ENCODE measurements at places on chromosomes 3 and 15.
A peak's percentile ranks its signal among the peaks of the same experiment; 100 is the strongest.

DNA sequence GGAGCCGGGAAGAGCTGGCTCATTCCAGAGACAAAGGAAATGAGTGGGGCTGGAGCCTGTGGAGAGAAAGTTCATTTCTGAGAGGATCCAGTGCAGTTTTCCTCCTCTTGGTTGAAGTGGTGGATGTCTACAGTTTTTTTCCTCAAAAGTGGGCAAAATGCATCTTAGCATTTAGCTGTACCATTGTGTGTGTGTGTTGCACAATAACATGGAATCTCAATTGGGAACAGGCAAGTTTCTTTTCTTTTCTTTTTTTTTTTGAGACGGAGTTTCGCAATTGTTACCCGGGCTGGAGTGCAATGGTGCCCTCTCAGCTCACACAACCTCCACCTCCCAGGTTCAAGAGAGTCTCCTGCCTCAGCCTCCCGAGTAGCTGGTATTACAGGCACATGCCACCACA, 101.5 kb upstream of the UBE2E1 start:
- no peak for DNase-seq

DNA sequence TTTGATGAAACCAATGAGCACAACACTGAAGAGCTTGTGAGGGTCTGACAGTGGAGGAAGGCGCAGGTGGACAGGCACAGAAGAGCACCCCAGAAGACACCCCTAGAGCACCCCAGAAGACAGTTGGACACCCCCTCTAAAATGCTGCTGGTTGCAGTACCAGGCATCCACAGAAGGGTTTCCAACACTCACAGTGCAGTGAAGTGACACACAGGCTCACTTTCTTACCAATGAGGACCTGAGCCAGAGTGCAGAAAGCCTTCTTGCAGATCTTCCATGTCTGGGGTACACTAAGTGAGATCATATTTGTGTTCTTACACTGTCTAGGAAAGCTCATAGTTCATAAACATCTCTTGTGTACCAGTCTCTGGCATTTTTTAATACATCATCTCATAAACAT, 27.6 kb downstream of the CCNL1 start:
- DNase-seq, result no peak

GRCh38 chr3:119292666-119293065, 1.5 kb upstream of the ARHGAP31 start:
- no peak for DNase-seq

GRCh38 chr3:184236033-184236410, 6.6 kb downstream of the VWA5B2 start:
- no peak for DNase-seq

DNA sequence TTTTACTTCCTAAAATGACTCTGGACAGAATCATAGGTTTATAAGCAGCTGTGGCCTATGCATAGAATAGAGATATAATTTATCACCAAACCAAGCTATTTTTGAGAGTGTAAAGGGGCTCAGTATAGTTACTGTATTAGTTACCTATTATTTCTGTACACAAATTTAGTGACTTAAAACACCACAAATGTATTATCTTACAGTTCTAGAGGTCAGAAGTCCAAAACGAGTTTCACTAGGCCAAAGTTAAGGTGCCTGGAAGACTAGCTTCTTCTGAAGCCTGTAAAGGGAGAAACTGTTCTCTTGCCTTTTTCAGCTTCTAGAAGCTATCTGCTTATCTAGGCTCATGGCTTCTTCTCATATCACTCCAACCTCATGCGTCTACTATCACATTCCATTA, 30.1 kb downstream of the CCDC54 start:
- no peak for DNase-seq

GRCh38 chr3:16512435-16513140, 911 bp downstream of the RFTN1 start:
- peak; percentile 30 for DNase-seq

DNA sequence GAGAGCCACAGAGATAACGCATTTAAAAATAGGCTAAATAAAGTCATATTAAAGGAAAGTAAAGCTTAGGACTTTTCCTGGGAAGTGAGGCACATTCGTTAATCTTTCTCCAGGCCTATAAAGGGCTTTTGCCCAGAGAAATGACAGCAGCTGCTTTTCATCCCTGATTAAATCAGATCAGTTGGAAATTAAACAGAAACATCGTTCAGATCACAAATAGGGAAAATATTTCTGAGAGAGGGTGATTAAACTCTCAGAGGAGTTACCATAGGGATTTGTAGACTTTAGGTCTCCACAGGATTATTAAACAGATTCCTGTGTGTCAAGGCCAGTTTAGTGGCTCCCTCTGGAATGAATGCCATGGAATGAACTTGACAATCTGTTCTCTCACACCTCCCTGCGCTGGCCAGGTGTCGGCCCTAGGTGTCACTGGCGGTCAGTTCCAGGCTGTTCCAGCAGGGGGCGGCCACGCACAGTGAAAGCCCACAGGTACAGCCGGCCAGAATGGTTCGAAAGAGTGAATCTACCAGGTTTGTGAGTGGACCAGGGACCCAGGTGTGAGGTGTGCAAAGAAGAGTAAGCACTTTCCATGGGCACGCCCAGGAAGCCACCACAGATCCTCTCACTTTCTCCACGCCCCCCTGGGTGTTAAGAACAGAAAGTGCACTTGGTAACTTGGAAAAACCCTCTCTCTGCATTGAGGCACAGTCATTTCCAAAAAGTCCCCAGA, 253.0 kb upstream of the RASGRP1 start:
- peak; percentile 72 for DNase-seq

DNA sequence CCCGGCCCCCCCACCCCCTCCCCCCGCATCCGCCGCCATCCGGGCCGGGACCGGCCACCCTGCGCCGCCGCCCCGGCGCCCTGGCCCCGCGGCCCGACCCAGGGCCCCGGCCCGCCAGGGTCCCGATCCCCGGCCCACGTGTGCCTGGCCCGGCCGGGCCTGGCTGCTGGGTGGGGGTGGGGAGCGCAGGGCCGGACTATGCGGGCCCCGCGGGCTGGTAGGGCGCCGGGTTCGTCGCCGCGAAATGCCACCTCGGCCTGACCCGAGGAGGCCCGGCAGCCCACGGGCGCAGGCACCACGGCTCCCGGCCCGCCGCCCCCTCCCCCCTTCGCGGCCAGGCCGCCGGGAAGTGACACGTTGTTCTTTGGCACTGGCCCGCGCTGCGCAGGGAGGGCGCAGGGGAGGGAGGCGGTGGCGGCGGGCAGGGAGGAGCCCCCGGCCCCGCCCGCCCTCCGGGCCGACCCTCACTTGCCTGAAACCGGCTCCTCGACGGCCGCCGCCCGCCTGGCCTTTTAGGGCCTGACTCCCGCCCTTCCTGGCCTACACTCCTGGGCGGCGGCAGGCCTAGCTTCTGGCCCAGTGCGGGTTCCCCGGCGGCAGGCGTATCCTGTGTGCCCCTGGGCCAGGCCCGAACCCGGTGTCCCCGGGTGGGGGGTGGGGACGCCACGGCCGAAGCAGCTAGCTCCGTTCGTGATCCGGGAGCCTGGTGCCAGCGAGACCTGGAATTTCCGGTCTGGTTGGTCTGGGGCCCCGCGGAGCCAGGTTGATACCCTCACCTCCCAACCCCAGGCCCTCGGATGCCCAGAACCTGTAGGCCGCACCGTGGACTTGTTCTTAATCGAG, 515 bp downstream of the EIF4G1 start:
- no peak for DNase-seq

- DNase-seq, result no peak
These were observed 62.2 kb upstream of the ZNF280D start for GRCh38 chr15:56795502-56795901.

DNA sequence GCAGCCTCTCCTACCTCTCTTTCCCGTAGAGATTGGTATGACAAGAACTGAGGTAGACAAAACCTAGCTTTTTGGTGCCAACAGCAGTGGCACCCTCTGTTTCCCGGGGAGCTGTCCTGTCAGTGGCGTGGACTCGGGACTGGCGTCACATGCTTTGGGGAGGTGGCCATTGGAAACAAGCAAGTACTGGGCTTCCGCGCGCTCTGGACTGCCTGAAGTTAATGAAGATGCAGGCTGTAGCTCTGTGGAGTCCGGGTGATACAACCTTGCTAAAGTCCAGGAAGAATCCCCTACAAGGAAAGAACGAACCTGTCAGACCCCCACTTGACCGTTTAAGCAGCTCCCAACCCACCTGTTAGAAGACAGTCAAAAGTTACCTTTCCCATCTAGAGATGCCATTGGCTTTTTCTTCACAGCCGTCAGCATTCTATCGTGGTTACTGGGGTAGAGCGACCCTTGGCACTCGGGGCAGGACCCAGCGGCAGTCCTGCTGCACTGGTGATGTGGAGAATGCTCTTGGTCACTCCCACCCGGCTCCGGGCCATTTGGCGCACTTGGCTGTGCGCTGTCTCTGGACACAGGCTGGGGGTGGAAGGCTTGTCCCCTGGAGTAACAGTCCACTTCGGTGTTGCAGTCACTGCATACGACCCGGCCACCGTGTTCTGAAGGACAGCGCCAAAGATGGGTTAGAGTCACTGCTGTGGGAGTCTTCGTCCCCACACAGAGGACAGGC, 120.5 kb downstream of the LRIG1 start:
- no peak for DNase-seq

GRCh38 chr3:11059090-11059798, 66.7 kb downstream of the SLC6A1 start:
- no peak for DNase-seq

GRCh38 chr15:52021128-52021671, 2.2 kb downstream of the MAPK6 start:
- peak; percentile 31 for DNase-seq

- no peak for DNase-seq
These were observed 13.0 kb upstream of the NTRK3 start for GRCh38 chr15:88269356-88270062.

DNA sequence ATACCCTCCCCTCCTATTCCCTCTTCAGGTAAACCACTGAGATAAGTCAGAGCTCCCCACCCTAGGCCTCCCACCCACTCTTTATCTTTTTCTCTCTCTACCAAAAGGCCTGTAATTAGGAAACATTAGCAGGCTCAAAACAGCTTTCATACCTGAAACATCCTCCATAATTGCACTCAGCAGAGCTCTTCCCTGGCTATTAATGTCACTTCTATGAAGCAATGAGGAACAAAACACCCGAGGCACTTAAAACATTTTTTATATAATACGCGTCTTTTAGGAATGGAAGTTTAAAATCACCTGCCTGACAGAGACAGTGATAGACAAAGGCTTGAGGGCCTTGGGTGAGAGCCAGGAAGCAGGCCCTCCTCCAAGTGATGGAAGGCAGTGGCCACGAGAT, 138.9 kb downstream of the EPHB1 start:
- DNase-seq, result no peak
